NCI-H187 treated with DMSO at 0.1 percent for 48 hours (cell line): ENCODE measurements at places on chromosomes 16 and 17.

GRCh38 chr17:78488867-78489634, 88.1 kb downstream of the DNAH17 start:
- DNase-seq: no peak

- no peak for DNase-seq
These were observed 44.4 kb downstream of the PPL start for GRCh38 chr16:4892361-4893102.

DNA sequence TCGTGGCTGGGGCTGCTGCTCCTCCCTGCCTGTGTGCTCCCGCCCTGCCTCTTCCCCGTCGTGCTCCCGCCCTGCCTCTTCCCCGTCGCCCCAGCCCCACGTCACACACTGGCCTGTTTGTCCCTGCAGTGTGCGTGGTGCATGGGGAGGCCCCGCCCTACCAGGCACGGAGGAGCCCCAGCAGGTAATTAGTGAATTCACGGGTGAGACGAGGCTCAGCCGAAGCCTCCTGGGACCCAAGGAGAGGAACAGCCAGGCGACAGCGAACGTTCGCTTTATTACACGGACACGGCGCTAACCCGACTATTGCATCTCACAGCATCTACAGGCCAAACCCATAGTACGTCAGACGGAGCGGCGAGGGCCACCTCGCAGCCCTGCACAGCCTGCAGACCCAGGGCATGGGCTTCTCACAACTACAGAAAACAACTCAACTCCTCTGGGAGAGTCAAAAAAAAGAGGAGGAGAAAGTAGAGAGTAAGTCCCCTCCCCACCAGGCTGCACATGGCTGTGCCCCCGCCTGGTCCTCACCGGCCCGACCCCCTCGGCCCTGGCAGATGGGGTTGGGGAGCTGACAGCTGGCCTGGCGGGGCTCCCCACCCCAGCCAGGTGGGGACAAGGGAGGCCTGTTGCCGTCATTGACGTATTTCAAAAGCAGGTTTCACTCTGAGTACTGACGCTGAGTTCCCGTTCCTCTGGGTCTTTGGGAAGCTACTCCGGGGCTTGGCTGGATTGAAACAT, 4.3 kb upstream of the PABPN1L start:
- no peak for DNase-seq

GRCh38 chr16:65572156-65572555, 450.3 kb upstream of the CDH11 start:
- DNase-seq: no peak

GRCh38 chr17:74526681-74527080, 4.6 kb downstream of the CD300LB start:
- no peak for DNase-seq

GRCh38 chr17:31877341-31877740, 18.3 kb upstream of the COPRS start:
- DNase-seq: no peak

GRCh38 chr17:2724784-2725164, 13.2 kb upstream of the CLUH start:
- DNase-seq: no peak

DNA sequence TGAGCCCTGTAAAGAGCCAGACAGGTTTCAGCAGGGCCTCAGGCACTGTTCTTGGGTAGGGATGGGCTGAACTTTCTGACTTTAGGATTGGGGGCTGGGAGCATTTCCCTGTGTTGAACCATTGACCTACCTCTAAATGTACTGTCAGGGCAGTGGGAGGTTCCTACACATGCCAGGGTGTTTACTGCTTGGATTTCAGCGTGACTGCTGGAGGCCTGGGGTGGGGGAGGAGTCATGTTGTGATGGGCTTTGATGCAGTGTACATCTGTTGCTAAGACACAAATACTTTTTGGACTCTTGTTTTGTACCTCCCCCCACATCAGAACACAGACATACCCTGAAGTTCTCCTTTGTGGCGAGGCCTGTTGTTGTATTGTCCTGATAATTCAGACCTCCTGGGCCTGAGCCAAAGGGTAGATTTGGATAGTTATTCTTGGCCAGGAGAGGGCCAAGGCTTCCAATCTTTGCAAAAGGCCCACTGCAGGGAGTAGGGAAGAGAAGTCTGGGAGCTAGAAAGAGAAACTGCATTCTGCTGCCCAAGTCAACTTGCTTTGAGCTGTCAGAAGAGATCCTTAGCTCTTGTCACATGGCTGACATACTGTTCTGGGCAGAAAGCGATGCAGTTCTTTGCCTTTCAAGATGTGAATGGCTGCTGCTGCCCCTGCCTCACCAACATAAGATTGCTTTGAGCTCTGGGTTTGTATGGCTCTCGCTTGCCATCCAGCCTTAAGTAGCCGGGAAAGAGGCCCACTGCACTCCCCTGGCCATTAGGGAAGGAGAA, 3.7 kb downstream of the NFE2L1 start:
- DNase-seq: no peak

- DNase-seq: no peak
These were observed 78.3 kb downstream of the SOCS1 start for GRCh38 chr16:11177578-11178160.
